Activated T-helper 1 cell treated with anti-CD3 and anti-CD28 coated beads, Interleukin-12 subunit alpha, Interleukin-12 subunit beta, Interleukin-2, Interleukin-4 antibody, amounts not matched to agents 30 ng/mL and 10 ng/mL and 1 ng/mL, durations not matched to agents 14 hours and 24 hours and 36 hours (primary cell): ENCODE measurements at places on chromosomes 6 and 20.

GRCh38 chr6:167115054-167115453, 7.8 kb upstream of the CCR6 start:
- DNase-seq = no peak

GRCh38 chr6:37848371-37848770, 28.8 kb downstream of the ZFAND3 start:
- DNase-seq = no peak

DNA sequence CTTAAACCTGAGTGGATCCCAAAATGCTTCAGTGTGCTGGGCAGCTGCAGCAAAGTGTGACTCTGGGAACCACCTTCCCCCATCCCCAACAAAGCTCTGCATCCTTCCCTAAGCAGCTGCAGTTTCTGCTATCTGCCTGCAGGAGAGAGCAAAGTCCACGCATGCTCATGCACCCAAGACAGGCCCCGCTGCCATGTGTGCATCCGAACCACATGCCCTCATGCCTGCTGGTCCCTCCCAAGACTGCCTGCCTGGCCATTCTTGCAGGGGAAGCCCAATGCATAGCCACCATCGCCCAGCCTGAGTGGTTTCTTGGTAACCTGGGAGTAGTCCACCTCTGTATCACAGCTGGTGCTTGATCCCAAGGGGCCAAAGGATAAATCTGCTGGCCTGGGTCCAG, 94.3 kb upstream of the OLIG3 start:
- no peak for DNase-seq

DNA sequence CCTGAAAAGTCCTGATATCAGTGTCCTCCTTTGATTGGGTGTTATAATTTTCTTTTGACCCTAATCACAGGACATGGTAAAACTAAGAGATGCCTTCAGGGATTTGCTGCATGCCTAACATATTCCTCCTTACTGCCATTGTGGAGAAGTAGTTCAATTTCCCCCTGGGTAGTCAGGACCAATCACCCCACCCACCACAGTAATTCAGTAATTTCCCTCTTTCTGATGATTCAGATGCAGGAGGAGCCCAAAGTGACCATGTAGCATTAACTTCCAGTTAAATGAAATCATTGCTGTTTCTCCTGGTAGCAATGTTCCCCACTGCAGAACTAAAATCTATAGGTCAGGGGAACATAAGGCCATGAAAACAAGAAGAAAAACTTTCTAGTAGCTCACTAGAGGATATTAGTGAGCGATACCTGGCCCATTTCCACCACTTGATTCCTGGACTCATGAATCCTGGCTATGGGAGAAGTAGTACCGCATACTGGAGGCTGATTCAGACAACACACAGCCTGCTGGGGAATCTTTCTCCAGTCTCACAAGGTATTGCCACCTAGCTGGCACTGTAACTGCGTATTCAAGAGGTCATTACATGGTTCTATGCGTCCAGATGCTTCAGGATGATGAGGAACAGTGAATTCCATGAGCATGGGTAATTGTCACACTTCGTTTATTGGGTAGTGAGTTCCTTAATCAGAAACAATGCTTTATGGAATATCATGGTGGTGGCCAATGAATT, 561.2 kb downstream of the HAO1 start:
- no peak for DNase-seq

GRCh38 chr6:2851727-2852513, 10.3 kb upstream of the SERPINB1 start:
- no peak for DNase-seq
